Spleen (tissue), 13 donors: ENCODE measurements at places on chromosomes 2 and 18. TPM values are rescaled to one million over a fixed set of nuclear protein-coding genes. Genes with fewer than 3 reads are reported as not detected.

The ANKRD62 gene
- not detected for total RNA-seq

GRCh38 chr2:216117561-216118340 is 8.6 kb downstream of the XRCC5 start:
- no peak for DNase-seq
- peaks cover 62% of the 10 kb centered on the region for H3K4me1 ChIP-seq
- no peak overlapping the region for H3K27ac ChIP-seq
- H3K27me3 ChIP-seq: no peaks in the 10 kb centered on the region

GRCh38 chr2:230762317-230762896 is 49.8 kb downstream of the CAB39 start:
- no peak overlapping the region for H3K27ac ChIP-seq
- peaks cover 17% of the 10 kb centered on the region for H3K4me1 ChIP-seq
- no peaks in the 10 kb centered on the region for H3K27me3 ChIP-seq
- H3K36me3 ChIP-seq: no peaks in the 10 kb centered on the region

- H3K27ac ChIP-seq: no peak overlapping the region
- H3K4me1 ChIP-seq: no peaks in the 10 kb centered on the region
- H3K27me3 ChIP-seq: no peaks in the 10 kb centered on the region
- DNase-seq: no peak
- no peaks in the 10 kb centered on the region for H3K36me3 ChIP-seq
Observed at GRCh38 chr2:3009483-3009882, 368.1 kb downstream of the EIPR1 start.

GRCh38 chr2:106863387-106863786 is 22.6 kb downstream of the ST6GAL2 start:
- H3K27me3 ChIP-seq: no peaks in the 10 kb centered on the region
- H3K36me3 ChIP-seq: no peaks in the 10 kb centered on the region
- no peak for DNase-seq
- no peaks in the 10 kb centered on the region for H3K4me1 ChIP-seq

GRCh38 chr18:48946329-48946835 is 4.4 kb downstream of the SMAD7 start:
- H3K4me1 ChIP-seq: peaks cover 98% of the 10 kb centered on the region
- H3K27me3 ChIP-seq: no peaks in the 10 kb centered on the region
- no peaks in the 10 kb centered on the region for H3K36me3 ChIP-seq
- H3K4me3 ChIP-seq: peak overlapping the region; percentile 76
- peak overlapping the region; percentile 96 for H3K27ac ChIP-seq

DNA sequence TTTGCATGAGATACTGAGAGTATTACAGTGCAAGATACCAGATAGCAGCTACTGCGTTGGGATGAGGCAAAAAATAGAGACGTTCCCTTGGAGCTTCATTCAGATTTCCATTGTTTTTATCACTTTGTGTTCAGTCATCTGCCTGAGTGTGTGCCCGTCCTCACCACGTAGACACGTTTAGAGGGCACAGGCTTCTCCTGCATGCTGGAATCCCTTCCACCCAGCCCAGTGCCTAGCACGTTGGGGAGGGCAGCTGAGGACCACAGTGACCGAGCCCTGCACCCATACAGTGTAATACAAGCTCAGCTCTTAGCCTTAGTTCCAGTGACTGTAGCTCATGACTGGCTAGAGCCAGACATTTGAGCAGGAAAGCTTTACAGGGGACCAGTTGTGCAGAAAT is 134.7 kb downstream of the GBX2 start:
- no peaks in the 10 kb centered on the region for H3K27me3 ChIP-seq
- H3K4me3 ChIP-seq: no peak overlapping the region
- H3K27ac ChIP-seq: no peak overlapping the region
- no peaks in the 10 kb centered on the region for H3K36me3 ChIP-seq

The KCNE4 gene
- total RNA-seq: 6.6 TPM

DNA sequence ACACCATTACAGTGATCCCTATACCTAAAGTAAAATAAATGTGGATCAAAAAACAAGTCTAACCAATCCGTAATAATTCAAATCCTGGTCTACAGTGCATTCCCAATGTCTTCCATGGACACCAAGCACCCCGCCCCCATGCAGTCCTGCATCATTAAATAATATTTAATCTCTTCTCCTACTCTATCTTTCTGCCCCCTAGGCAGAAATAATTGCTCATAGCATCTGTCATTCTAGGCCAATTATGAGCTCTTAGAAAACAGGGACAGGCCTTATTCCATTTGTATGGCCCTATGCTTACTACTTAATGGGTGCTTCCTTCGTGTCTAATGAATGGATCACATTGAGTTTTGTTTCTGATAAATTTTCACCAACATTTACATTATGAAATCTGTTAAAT is 66.4 kb downstream of the PAX3 start:
- H3K27ac ChIP-seq: no peak overlapping the region
- no peak for DNase-seq
- no peaks in the 10 kb centered on the region for H3K4me1 ChIP-seq
- H3K27me3 ChIP-seq: peaks cover 3% of the 10 kb centered on the region

DNA sequence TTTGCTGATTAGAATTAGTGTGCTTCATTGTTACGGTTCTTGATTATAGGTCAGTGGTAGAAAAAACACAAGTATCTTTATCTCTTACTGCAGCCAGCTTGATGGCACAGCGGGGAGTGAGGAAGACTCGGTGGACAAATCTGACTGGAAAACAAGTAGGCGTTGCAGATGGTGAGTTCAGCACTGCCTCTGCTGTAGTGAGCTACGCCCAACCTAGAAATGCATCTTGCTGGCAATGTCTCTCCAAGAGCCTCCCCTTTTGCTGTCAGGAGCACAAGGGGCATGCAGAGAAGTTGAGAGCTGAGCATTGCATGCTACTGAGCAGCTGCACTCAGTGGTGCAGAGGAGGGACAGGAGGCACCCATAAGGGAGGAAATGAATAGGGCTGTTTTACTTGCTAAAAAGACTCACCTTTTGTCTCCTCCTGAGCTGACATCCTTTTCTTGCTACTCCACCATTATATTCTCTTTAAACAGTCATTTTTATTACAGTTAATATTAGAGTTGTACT is 977.3 kb upstream of the ACVR2A start:
- no peaks in the 10 kb centered on the region for H3K27me3 ChIP-seq
- no peak overlapping the region for H3K4me3 ChIP-seq
- no peak for DNase-seq

DNA sequence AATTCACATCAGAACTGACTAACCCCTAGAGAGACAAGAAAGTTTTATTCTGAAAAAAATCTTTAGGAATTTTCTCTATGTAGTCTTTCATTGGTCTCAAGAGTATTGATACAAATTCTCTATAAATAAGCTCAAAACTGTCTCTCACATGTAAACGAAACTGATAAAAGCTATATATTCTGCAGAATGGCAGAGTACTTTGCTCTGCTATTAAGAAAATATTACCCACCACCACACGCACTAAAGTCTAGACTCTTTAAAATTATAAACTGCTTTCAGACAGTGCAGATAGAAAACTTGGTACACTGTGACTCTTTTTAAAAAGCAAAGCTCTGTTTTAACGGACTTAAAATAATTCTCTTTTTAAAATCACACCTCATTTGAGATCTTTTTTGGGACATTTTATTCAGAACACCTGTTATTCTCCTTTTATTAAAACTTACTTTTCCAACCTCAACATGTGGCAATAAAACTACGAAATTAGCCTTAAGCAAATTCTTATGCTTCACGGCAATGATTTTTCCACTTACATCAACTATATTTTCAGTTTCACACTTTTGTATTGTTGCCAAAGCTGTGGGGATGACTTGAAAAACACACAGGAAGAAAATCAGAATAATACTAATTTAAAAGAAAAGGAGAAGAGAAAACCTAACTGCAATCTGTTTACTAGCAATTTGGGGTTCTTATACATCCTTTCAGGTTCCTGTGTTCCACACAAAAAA is 58.0 kb downstream of the CCDC88A start:
- H3K36me3 ChIP-seq: no peaks in the 10 kb centered on the region
- no peaks in the 10 kb centered on the region for H3K27me3 ChIP-seq
- no peak overlapping the region for H3K4me3 ChIP-seq

DNA sequence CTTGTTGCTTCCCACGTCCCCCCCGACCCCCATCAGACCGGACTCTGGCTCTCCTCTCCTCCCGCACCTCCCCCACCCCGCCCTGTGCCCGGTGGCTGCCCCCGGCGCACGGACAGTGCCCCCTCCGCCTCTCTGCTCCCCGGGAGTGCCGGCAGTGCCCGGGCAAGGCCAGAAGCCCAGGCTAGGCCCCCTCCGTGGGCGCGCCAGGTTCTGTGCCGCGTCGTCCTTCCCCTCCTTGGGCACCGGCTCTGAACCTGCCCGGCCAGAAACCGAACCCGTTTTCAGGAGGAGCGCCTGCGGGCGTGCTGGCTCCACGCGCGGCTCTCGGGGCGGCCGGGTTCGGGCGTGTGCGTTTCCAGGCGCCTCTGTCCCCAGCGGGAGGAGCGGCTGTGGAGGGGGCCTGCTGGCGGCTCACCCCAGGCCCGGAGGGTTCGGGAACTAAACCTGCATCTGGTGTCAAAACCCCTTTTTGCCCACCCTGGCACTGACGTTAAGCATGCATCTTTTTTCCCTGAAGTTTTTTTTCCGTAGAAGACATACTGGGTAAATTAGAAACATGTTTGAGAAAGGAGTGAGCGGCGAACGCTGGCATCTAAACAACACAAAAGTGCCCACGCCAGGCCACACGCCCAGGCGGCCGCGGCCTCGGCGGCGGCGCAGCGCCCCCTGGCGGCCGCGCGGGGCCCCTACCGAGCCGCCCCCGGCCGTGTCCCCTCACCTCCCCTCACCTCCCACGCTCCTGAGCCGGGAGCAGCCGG is 123.9 kb upstream of the SLC1A4 start:
- no peaks in the 10 kb centered on the region for H3K36me3 ChIP-seq
- DNase-seq: peak; percentile 93
- H3K27me3 ChIP-seq: no peaks in the 10 kb centered on the region
- H3K4me3 ChIP-seq: peak overlapping the region; percentile 78
- H3K27ac ChIP-seq: peak overlapping the region; percentile 92
- peaks cover 23% of the 10 kb centered on the region for H3K4me1 ChIP-seq

The COL4A4 gene
- 6.3 TPM for total RNA-seq

DNA sequence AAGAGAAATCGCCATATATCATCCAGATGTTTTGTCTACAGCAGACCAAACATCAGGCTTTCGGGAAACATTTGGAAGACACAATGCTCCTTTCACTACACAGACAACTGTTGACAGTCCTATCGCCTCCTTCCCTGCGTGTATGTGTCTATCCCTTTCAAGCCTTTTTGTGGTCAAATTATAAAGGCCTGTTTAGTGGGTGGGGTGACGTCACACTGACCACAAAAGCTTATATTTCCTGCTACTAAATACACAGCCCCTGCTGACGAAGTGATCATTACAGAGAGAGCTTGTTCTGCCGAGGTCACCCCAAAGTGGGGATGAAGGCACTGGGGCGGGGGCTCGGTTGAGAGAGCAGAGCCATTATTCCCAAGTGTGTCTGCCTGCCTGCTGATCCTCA is 302.7 kb upstream of the TNP1 start:
- H3K4me1 ChIP-seq: peaks cover 9% of the 10 kb centered on the region
- no peak for DNase-seq
- no peaks in the 10 kb centered on the region for H3K27me3 ChIP-seq

DNA sequence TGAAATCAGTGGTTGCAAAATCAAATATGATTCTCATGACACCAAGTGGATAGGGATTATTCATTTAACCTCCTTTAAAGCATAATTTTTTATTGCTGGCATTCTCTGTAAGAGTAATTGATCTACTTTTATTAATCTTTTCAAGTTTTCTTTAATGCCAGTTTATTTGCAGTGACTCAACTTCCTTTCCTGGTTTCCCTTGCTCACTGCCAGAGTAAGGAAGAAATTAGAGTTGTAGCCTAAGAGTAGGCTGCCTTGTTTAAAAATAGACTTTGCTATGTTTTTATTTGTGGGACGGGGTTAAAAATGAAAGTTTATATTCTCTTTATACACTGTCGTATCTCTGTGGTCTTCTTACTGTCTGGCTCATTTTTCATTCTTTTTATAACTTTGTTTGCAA is 148.6 kb downstream of the WDR7 start:
- no peak overlapping the region for H3K27ac ChIP-seq
- H3K27me3 ChIP-seq: no peaks in the 10 kb centered on the region
- H3K4me1 ChIP-seq: no peaks in the 10 kb centered on the region
- no peak overlapping the region for H3K4me3 ChIP-seq
- no peak for DNase-seq

- no peak overlapping the region for H3K4me3 ChIP-seq
- H3K27ac ChIP-seq: no peak overlapping the region
- H3K36me3 ChIP-seq: no peaks in the 10 kb centered on the region
- no peak for DNase-seq
- no peaks in the 10 kb centered on the region for H3K4me1 ChIP-seq
Observed at GRCh38 chr2:48126162-48126561, 219.9 kb upstream of the FBXO11 start.

GRCh38 chr2:43158259-43158880 is 68.0 kb downstream of the ZFP36L2 start:
- peaks cover 48% of the 10 kb centered on the region for H3K4me1 ChIP-seq
- peak; percentile 92 for DNase-seq
- H3K36me3 ChIP-seq: no peaks in the 10 kb centered on the region
- H3K27ac ChIP-seq: peak overlapping the region; percentile 90
- no peak overlapping the region for H3K4me3 ChIP-seq

DNA sequence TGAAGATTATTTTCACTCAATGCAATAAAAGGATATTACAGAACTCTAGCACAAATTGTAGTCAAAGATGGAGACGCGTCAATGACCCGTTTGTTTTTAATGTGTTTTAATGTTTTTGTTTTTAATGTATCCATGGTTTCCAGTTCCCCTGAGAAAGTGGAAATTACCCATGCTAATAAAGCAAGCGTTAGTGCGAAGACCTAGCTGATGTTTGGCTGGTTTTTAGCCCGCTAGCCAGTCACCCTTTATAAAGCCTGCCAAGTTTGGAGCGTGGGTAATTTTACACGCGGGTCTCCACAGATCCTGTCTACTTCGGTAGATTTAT is 430 bp upstream of the CHMP1B start:
- H3K4me3 ChIP-seq: peak overlapping the region; percentile 95
- no peaks in the 10 kb centered on the region for H3K27me3 ChIP-seq
- DNase-seq: no peak
- peak overlapping the region; percentile 98 for H3K27ac ChIP-seq
